ENCODE measurements at places on chromosomes 7 and 10.
A peak's percentile ranks its signal among the peaks of the same experiment; 100 is the strongest.

DNA sequence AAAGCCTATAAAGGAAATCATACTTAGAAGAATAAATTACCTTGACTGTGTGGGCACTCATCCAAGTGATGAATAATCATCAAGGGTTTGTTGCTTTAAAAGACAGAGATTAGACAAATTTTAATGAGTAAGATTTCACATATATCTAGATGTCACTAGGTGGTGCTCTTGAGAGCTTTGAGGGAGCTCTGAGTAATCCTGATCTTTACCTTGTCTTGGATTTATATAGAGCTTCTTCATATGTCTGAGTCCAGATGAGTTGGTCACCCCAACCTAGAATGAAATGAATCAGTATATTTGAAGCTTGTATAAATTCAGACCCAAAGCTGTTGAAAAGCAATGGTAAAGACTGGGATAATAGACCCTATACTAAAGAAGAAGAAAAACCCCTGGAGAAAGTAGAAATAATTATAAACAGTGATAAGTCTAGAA, 3.7 kb downstream of the AGR2 start:
- DNase-seq = peak; percentile 85

DNA sequence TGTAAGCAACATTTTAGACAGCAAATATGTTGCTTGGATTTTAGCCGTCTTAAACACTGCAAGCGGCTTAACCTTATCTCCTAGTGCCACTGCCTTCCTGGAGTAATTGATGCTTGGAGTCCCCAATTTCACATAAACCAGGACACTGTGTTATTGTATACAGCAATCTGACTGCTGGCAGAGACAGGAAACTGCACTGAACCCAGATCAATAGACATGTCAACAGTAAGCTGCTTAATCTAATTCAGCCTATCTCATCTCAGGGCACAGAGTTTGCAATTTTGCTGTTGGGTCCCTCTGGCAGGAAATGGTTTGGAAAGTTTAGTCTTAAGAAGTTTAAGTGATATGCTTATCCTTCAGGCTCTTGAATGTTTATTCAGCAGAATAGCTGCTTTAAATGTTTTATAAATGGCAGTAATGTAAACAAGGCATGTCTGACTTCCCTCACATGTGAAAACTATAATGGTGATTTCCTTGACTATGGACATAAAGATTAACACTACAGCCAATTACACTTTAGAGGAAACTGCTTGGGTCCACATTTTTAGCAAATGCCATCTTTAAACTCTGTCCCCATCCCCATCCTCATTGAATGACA, 598.6 kb downstream of the PARD3 start:
- DNase-seq = no peak

DNA sequence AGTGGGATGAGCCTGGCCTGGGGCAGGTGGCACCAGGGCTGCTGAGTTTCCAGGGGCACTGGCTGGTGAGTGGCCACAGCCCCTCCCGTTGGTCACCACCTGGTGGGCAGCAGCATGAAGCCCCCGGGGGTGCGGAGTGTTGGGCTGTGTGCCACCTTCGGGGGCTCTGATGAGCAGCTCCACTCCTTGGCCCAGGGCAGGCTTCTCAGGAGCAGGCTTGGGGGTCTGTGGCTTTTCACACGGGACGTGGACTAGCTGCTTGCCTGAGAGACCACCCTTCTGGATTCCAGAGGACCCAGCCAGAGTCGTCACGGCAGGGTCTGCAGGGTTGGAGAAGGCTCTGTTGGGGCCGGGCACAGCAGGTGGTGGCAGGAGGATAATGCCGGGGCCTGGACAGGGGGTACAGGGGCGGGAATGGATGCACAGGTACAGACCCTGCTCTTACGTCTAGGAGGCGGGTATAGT, 193.1 kb downstream of the ADARB2 start:
- DNase-seq = no peak

DNA sequence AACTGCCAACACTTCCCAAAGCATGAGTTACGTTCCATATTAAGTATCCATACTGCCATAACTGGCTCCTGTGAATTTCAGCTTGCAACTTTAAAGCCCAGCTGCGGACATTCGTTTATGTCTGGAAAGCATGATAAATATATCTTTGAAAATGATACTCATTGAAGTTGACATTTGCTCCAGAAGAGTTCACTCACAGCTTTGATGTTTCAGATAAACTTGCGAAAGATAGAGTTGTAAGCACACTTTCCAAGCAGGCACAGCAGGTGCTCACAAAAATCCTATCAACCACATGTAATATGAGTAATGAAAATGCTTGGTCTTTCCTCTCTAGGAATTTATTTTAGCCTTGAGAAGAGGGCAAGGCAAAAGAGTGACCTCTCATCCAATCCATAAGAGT, 4.5 kb downstream of the CHCHD3 start:
- no peak for DNase-seq

GRCh38 chr10:118952493-118953295, 76.8 kb upstream of the NANOS1 start:
- DNase-seq = no peak

Data from kidney tubule cell (primary cell).